ENCODE measurements at places on chromosomes 3 and 15. TPM values are rescaled to one million over a fixed set of nuclear protein-coding genes. Genes with fewer than 3 reads are reported as not detected.

GRCh38 chr3:122679882-122680474 lies 661 bp upstream of the PARP14 start:
- peak; percentile 59 for DNase-seq

DNA sequence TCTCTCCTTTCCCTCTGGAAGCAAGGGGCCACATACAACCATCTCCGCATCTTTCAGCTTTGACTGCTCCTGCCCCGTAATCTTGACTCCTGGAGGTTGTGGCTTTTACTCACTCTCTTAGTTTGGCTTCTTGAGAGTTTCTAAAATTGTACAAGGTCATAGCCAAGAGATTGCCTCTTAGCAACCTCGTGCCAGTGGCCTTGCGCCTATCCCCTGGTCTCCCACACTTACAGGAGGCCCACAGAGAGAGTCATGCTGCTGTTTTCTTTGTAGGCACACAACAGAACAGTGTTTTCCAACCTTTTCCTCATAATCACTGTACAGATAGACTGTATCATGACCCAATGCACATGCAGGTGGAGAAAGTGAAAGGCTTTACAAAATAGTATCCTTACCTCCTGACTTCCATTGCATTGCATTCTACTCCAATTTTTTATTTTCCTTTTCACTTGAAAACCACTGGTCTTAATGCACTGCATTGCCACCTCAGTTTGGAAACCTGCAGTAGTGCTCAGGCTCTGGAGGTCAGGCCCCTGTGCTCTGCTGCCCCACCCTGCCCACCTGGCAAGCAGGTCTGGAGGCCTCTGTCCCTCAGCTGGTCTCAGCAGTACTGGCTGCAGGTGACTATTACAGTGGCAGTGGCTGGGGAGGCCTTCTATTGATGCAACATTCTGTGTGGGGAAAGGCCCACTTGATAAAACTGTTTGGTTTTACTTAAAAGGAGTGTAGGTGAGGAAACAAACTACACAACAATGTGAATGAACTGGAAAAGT lies 156.2 kb downstream of the DNAJB8 start:
- no peak for DNase-seq

The ZNF660 gene
- total RNA-seq = 2.9 TPM

DNA sequence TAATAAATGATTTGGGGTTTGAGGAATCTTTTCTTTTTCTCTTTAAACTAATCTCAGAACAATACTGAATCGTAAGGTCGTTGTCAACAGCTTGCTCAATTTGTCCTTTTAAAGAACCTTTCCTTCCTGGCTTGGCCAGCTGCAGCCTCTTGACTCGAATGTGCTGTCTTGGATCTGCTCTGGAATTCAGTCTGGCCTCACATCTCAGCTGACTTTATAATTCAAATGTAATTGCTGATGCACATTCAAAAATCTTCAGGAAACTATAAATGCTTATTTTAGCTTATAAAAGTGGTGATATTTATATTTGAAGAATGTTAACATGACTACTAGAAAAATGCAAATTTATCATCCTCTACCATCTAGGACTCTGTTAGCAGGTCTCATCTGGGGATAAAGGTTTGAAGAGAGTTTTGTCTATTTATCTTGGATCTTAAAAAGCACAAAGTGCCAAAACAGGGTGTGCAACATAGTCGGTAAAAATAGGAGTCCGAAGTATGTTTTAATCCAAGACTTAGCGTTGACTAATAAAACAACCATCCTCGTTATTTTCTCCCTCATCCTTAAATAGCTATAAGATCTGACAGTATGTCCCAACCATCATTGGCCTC lies 1035.2 kb downstream of the MCTP2 start:
- DNase-seq = peak; percentile 81

The DPPA2 gene
- not detected for total RNA-seq

The BCL2A1 gene
- total RNA-seq = not detected

- DNase-seq = peak; percentile 71
Measured at GRCh38 chr15:84840741-84841429, 23.7 kb downstream of the ALPK3 start.

The KNG1 gene
- total RNA-seq = not detected

- DNase-seq = peak; percentile 38
Measured at GRCh38 chr3:66795365-66795764, 202.7 kb upstream of the KBTBD8 start.

DNA sequence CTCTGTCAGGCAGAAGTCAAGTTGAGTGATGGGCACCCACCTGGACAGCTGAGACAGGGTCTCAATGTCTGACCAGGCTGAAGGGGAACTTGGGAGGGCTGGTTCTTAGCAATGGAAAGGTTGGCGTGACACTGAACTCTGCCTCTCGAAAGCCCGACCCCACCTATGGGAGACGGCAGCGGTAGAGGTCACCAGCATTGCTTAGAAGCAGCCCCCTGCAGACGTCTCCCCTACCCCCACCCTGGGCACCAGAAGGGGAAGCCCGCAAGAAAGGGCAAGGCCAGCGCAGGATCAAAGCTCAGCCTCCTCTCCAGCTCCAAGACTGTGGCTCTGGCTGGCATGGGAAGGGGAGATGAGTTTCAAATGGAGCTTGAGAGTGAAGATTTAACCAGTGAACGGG lies 184.8 kb upstream of the LYSMD4 start:
- DNase-seq = no peak

The SLC28A2 gene
- not detected for total RNA-seq

DNA sequence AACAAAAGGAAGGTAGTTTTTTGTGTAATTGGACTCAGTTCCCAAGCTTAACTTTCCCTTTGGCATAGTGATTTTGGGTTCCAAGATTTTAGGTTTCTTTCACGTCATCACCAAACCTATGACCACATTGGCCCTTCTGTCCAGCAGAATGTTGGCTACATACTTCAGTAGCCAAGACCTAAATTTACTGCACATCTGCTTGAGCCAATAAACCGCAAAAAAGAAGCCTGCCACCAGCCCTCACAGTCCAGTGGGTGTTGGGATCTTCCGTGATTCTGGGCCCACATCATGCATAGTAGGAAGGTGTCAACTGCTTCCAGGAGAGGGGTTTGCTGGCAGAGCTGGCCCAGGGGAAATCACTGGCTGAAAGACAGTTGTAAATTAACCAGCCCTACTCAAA lies 57.6 kb upstream of the LIPC start:
- no peak for DNase-seq

The ZNF662 gene
- 3.9 TPM for total RNA-seq

DNA sequence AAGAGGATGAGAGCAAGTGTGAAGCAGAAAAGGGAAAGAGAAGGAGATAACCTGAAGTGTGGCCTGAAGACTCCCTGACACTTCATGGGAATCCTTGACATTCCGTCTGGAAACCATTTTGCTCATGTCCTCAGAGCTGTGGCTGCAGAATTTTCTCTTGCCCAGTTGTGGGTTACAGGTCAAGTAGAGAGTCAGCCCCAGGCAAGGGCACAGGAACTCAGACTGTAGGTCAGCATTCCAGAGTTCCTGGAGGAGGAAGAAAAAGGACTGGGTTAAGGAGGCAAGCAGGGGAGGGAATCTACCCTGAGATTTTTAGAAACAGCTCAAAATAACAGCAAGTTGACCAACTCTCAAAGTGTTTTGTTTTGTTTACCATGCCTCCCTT lies 4.1 kb upstream of the THSD4 start:
- DNase-seq = no peak

The CHRFAM7A gene
- under 0.01 TPM for total RNA-seq

DNA sequence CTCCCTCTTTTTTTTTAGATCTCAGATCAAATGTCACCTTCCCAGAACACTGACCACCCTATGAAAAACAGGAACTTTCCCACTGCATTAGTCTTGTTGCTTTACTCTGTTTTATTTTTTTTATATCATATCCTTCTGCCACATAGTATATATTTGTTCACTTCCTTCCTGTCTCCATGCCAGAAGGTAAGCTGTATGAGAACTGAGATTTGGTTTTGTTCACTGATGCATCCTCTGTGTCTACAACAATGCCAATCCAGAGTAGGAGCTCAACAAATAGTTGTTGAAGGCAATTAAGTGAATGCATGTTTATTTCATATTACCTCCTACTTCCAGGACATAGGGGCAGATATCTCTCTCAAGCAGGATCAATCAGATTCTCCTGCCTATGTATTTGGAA lies 114.4 kb downstream of the TPRG1 start:
- no peak for DNase-seq

DNA sequence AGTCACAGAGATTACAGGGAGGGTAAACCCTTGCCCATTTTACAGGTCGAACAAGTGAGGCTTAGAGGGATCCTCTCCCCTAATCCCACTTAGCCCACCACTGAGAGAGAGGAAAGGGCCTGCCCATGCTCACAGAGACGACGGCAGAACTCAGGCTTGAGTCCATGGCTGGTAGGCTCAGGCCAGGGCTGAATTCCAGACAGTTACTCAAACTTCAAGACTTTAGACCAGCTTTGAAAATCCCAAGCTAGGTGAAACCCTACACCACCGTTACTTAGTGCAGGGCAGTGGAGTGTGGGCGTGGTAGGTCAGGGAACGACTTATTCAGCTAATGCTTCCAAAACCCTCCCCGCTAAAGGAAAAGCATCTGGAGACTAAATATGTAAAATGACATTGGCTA lies 16.4 kb downstream of the GRIP2 start:
- peak; percentile 45 for DNase-seq

- no peak for DNase-seq
Measured at GRCh38 chr3:37640636-37641375, 220.9 kb upstream of the CTDSPL start.

GRCh38 chr15:74402873-74403587 lies 30.7 kb downstream of the SEMA7A start:
- no peak for DNase-seq

- DNase-seq = no peak
Measured at GRCh38 chr3:25084016-25084415, 344.0 kb upstream of the RARB start.

The AMT gene
- total RNA-seq = 1.3 TPM

The MITF gene
- 13.5 TPM for total RNA-seq

DNA sequence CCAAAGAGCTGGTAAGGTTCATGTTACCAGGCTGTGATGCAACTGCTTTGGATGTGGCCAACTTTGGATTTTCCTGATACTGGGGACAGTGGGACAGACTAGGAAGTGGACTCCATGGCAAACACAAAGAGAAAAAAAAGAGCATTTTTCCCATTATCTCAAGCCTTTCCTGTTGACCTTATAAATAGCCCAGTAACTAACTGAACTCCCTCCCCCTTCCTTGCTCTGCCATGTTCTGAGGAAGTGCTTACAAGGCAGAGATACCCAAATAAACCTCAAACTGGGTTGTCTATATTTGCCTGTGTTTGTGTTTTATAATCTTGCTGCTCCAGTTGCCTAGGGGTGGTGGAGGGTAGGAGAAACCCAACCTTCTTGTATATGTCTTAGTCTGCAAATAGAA lies 27.3 kb upstream of the SLC9A9 start:
- no peak for DNase-seq

The PCOLCE2 gene
- total RNA-seq = under 0.01 TPM

DNA sequence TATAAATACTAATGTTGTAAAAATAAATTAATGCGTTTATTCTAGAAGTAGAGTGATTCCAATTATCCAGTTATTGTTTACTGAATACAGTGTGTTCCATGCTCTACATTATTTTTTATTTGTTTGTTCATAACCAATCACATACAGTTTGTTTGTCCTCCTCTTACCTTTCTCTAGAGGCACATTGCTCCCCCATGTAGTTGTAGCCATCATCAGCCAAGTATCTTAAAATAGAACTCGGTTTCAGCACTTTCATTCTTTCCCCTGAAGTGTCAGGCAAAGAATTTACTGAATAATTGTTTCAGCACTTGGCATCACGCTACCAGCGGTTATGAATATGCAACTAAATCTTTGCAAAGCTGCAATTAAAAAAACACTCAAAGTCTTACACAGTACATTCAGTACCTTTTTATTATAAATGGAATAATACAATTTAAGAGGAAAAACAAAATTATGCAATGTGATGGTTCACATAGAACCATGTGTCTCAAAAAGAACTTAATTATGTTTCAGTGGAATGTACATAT lies 448.6 kb upstream of the ATP10A start:
- no peak for DNase-seq

DNA sequence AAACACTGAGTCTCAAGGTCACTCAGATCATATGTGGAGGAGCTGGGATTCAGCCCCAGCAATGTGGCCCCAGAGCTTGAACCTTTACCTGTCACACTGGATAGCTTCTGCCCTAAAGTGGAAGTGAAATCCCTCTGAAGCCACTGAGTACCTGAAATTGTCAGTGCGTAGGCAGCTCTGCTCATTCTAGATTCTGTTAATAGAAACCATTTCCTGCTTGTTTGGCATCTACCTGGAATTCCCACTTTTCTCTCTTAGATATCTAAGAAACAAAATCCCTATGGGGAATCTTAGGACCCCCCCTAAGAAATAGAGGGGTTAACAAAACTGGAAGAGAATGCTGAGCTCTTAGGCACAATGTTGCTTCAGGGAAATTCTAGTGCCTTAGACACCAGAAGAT lies 29.8 kb downstream of the FBXL22 start:
- no peak for DNase-seq

DNA sequence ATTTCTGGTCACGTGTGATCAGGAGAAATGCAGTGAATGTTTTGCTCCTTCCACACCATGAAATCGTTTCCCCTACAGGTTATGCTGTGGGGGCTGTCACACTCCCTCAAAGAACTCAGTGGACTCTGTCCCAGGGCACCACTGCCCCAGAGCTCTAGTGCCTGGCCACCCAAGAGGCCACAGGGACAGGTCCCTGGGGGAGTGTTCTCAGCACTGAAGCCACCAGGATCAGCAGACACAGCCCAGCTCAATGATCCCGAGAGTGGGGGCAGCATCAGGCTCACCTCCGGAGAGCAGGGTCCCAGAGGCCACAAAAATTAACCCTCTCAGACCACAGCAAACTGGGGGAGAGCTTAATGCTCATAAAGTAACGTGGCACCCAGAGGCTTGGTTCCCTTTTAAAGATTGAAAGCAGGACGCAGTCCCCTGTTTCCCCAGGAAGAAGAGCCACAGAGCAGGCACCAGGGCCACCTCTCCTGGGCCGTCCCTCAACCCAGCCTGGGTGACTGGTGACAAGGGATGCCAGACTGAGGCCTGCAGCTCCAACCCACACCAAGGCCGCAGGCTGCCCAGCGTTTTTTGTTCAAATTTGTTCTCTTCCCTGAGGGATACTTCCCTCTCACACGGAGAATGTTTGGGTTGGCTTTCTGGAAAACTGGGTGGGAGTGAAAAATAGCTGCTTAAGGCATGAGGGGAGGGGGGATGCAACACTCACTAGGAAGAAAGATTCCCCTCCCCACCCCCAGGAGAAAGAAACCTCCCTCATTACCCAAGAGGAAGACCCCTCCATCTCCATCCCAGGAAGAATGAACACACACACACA lies 123.3 kb upstream of the IGF1R start:
- no peak for DNase-seq

DNA sequence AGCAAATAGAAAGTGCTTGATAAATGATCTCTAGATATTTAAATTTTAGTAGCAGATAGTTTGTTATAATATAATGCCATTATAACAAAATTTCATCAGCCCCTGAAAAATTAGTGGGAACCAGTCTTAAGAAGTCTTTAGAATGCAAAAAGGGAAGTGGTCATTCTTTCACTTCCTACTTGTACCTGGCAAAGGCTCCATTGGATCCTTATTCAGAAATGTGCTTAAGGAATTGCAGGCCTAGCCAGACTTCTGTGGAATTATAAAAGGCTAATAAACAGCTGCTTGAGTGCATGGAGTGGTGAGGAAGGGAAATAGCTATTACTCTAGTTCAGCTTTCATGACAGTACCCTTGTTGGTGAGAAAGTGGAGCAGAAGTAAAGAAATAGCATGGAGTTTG lies 24.2 kb downstream of the PPM1L start:
- DNase-seq = no peak

All from fibroblast of villous mesenchyme (primary cell).